CD4-positive, alpha-beta T cell (primary cell): ENCODE measurements at places on chromosomes 13 and 19.
A peak's percentile ranks its signal among the peaks of the same experiment; 100 is the strongest.

DNA sequence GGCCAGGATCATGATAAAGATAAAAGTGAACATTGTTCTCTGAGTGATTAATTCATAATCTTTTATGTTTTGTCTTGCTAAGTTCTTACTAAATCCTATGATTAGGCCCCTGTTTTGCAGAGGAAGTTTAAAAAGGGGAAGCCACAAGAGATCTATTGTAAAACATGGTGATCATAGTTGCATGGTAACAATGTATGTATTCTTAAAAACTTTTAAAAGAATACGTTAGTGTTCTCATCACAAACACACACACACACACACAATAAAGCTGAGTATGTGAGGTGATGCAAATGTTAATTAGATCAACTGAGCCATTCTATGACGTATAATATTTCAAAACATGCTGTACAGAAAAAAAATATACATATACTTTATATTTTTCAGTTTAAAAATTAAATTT is 51.2 kb downstream of the MBD3L2B start:
- no peak overlapping the region for H3K27ac ChIP-seq
- no peak for DNase-seq
- H3K4me3 ChIP-seq = no peak overlapping the region

DNA sequence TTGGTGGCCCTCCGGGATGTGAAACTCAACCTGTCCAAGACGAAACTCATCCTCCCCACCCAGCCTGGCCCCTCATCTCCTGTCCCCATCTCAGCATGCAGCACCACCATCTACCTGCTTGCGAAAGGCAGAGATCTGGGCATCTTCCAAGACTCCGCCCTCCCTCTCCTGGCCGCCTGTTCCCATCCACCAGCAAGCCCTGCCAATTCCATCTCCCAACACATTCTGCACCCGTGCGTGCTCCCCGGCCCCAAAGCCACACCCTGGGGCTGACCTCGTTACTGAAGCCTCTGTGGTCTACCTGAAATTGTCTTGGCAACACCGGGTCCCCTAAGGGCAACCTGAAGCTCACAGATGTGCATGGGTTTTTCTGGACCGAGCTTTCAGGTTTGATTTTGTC is 13.2 kb upstream of the CAMSAP3 start:
- no peak overlapping the region for H3K4me3 ChIP-seq
- H3K27me3 ChIP-seq = no peaks in the 10 kb centered on the region
- no peak overlapping the region for H3K27ac ChIP-seq
- H3K36me3 ChIP-seq = no peaks in the 10 kb centered on the region
- H3K4me1 ChIP-seq = no peaks in the 10 kb centered on the region

DNA sequence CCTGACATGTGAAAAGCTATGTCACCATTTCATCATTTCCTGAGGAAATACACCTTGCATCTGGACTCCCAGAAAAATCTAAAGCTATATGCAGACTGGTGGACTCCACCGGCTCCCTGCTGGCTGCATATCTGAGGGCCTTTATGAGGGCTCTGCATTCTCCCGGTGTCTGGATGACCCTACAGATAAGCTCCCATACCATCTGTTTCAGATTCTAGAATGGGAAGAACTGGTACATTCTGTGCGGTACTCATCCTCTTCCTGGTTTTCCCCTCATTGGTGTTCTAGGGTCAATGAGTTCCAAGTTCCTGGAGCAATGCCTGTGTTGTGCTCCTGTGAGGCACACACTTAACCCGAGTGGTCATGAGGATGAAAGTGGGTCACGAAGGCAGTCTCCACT is 60.4 kb downstream of the COL4A1 start:
- no peaks in the 10 kb centered on the region for H3K36me3 ChIP-seq
- H3K4me1 ChIP-seq = no peaks in the 10 kb centered on the region
- H3K27ac ChIP-seq = no peak overlapping the region
- peaks cover 7% of the 10 kb centered on the region for H3K27me3 ChIP-seq
- no peak overlapping the region for H3K4me3 ChIP-seq
- DNase-seq = no peak

DNA sequence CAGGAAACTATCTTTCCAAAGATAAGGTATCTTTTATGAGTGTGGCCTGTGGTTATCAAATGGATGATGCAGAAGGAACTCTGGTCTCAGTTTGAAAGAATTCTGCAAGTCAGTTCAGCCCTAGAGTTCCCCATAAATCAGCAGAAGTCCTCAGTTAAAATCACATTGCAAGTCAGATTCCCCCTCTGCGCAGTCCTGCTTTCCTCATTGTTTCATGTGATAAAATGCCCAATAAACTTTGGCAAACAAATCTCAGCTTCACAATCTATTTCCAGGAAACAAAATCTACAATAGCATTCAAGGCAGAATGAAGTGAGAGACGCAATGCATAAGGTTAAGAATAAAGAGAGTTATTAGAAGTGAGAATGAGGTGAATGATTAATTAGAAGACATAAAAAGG is 216.3 kb upstream of the KLHL1 start:
- no peaks in the 10 kb centered on the region for H3K27me3 ChIP-seq
- H3K36me3 ChIP-seq = no peaks in the 10 kb centered on the region
- H3K27ac ChIP-seq = no peak overlapping the region
- no peak for DNase-seq
- no peak overlapping the region for H3K4me3 ChIP-seq

GRCh38 chr19:42693760-42694350 is 46.4 kb downstream of the PSG3 start:
- H3K4me3 ChIP-seq = no peak overlapping the region
- H3K36me3 ChIP-seq = no peaks in the 10 kb centered on the region
- peaks cover 38% of the 10 kb centered on the region for H3K27me3 ChIP-seq
- H3K27ac ChIP-seq = no peak overlapping the region
- no peaks in the 10 kb centered on the region for H3K4me1 ChIP-seq

DNA sequence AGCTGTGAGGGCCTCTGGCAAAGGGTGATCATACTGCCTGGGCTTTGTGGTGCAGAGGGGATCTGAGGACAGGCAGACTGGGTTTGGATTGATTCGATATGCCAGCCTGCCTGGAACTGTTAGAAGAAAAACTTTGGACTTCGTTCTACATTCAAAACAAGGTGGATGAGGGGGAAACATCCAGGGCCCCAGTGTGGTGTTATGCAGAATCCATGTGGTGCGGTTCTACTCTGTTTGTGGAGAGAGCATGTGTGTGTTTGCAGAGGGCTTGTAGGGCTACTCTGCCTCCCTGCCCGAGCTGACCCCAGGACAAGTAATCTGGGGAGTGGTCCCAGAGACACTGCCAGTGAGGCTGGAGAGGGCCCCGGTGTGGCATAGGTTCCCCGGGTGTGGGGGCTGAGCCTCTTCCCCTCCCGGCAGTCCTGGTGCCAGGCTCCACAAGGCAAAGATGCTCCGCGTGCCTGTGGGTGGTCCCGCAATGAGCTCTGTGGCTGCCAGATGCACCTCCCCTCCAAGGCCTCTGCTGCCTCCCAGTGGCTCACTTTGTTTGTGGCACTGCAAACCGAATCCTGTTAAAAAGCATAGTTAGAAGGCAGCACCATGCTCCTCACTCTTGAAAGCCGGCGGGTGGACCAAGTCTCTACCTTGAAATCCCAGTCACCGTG is 22.3 kb upstream of the TFDP1 start:
- H3K4me1 ChIP-seq = peaks cover 3% of the 10 kb centered on the region
- no peak overlapping the region for H3K4me3 ChIP-seq
- no peak overlapping the region for H3K27ac ChIP-seq
- no peaks in the 10 kb centered on the region for H3K27me3 ChIP-seq
- no peak for DNase-seq

DNA sequence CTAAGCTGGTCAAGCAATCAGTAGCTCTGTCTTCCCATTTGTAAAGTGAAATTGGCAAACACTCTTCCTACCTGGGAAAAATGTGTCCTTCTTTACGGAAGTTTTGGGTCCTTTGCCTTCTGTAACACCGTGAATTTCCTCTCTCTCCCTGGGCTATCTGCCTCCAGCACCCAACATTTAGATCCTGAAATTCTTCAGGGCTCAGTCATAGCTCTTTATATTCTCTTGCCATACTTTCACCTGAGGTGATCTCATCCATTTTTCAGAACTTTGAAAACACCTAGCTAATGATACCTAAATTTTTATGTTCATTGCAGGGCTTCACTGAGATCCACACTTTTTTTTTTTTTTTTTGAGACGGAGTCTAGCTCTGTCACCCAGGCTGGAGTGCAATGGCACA is 1042.2 kb downstream of the DIAPH3 start:
- no peaks in the 10 kb centered on the region for H3K36me3 ChIP-seq
- DNase-seq = no peak
- no peaks in the 10 kb centered on the region for H3K4me1 ChIP-seq
- H3K4me3 ChIP-seq = no peak overlapping the region

DNA sequence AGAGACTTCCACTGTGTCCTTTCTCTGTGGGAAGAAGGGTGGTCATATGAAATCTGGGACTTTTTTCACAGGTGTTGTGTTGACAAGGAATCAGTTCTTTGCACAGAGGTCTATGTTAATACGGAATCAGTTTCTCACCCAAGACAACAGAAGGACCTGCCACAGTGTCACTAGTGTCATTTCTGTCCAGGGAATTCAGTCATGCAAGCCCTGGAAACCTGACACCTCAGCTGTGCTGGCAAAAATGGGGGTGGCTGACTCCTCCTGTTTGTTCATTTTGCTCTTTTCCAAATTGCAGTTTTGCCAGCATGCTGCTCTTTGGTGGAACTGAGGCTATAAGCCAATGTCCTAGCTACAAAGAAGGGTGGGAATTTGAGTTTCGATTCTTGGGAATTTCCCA is 49.8 kb upstream of the ESD start:
- no peak overlapping the region for H3K27ac ChIP-seq
- H3K27me3 ChIP-seq = no peaks in the 10 kb centered on the region
- no peaks in the 10 kb centered on the region for H3K36me3 ChIP-seq
- DNase-seq = no peak
- H3K4me1 ChIP-seq = no peaks in the 10 kb centered on the region
- no peak overlapping the region for H3K4me3 ChIP-seq

GRCh38 chr13:81577601-81578195 is 1236.8 kb upstream of the SPRY2 start:
- H3K27ac ChIP-seq = no peak overlapping the region
- H3K4me1 ChIP-seq = no peaks in the 10 kb centered on the region
- no peaks in the 10 kb centered on the region for H3K27me3 ChIP-seq
- H3K4me3 ChIP-seq = no peak overlapping the region
- H3K36me3 ChIP-seq = no peaks in the 10 kb centered on the region

GRCh38 chr13:43984292-43984691 is 104.6 kb downstream of the LACC1 start:
- H3K4me3 ChIP-seq = no peak overlapping the region
- no peak overlapping the region for H3K27ac ChIP-seq

- no peak for DNase-seq
- H3K4me1 ChIP-seq = no peaks in the 10 kb centered on the region
- no peak overlapping the region for H3K4me3 ChIP-seq
- H3K36me3 ChIP-seq = no peaks in the 10 kb centered on the region
- no peaks in the 10 kb centered on the region for H3K27me3 ChIP-seq
These were observed 401.7 kb downstream of the GPC6 start for GRCh38 chr13:93628136-93628797.

DNA sequence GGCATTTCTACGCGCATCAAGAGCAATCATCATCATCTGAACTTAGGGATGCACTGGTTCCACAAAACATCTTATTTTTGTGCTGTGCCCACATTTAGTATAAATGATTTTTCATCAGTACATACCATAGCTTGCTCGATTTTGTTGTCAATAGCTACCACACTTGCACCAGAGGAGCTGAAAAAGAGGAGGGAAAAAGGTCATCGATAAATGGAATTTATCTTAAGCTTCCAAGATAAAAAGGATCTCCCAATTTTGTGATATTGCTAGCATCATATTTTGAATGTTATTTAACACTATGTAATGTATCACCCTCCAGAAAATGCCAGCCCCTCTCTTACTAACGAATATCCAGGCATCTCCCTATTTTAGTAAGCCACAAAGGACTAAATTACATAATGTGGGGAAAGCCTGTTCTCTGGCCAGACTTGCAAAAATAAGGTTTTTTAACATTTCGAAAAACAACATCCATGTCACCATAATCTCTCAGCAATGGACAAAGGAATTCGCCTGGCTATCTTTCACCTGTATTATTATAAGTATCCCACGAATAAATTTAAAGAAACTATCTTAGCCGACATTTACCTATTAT is 62.4 kb downstream of the SERP2 start:
- peak overlapping the region; percentile 64 for H3K4me3 ChIP-seq
- no peaks in the 10 kb centered on the region for H3K36me3 ChIP-seq

- H3K36me3 ChIP-seq = no peaks in the 10 kb centered on the region
- peaks cover under 1% of the 10 kb centered on the region for H3K4me1 ChIP-seq
- no peak for DNase-seq
- no peak overlapping the region for H3K4me3 ChIP-seq
- no peaks in the 10 kb centered on the region for H3K27me3 ChIP-seq
- no peak overlapping the region for H3K27ac ChIP-seq
These were observed 1.6 kb downstream of the METTL21C start for GRCh38 chr13:102693250-102693649.

DNA sequence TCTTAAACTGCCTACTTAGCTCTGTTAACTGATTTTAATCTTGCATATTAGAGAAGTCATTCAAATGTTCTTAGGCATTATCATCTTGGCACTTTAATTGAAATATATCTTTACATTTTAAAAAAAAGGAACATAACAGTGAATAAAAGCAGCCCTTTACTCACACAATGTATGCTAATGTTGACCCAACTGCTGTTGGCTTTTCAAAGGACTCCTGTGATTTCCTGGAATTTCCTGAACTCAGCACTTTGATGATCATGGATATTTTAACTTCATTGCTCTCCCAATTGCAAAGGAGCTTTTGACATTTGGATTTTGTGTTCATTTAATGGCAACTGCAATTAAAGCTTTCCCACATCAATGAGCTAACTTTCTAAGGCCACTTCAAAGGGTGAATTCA is 1230.3 kb downstream of the DIAPH3 start:
- H3K27ac ChIP-seq = no peak overlapping the region
- no peak overlapping the region for H3K4me3 ChIP-seq
- DNase-seq = no peak
- H3K4me1 ChIP-seq = no peaks in the 10 kb centered on the region
- H3K27me3 ChIP-seq = no peaks in the 10 kb centered on the region
- no peaks in the 10 kb centered on the region for H3K36me3 ChIP-seq

GRCh38 chr19:40247735-40248262 is 21.3 kb upstream of the CCNP start:
- no peak overlapping the region for H3K4me3 ChIP-seq
- peaks cover 42% of the 10 kb centered on the region for H3K36me3 ChIP-seq
- DNase-seq = no peak
- peaks cover 3% of the 10 kb centered on the region for H3K4me1 ChIP-seq
- no peak overlapping the region for H3K27ac ChIP-seq

DNA sequence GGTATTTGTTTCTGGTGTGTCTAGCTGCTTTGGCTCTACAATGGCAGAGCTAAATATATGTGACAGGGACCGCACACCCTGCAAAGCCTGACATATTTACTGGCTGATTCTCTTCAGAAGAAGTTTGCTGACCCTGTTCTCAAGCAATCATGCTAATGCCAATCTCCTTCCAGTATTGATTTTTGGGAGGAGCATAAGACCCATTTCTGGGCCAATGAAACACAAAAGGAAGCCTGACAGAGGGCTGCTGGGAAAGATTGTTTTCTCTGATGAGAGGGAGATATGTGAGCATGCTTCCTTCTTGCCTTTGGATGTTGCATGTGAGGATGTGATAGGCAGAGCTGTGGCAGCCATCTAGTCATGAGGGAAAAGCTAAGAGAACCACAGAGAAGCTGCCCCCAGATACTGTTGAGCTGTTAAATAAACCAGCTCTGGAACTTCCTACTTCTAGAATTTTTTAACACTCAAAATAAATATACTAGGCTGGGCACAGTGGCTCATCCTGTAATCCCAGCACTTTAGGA is 31.4 kb upstream of the TPTE2 start:
- DNase-seq = no peak
- H3K36me3 ChIP-seq = no peaks in the 10 kb centered on the region
- H3K27me3 ChIP-seq = no peaks in the 10 kb centered on the region
- no peak overlapping the region for H3K27ac ChIP-seq
- H3K4me3 ChIP-seq = no peak overlapping the region

GRCh38 chr13:35930665-35931631 is 200.2 kb downstream of the DCLK1 start:
- DNase-seq = no peak
- no peaks in the 10 kb centered on the region for H3K36me3 ChIP-seq
- no peak overlapping the region for H3K4me3 ChIP-seq
